Activated CD4-positive, alpha-beta T cell treated with anti-CD3 and anti-CD28 coated beads, Interleukin-2, amount 10 ng/mL, durations not matched to agents 7 days and 5 days (primary cell): ENCODE measurements at places on chromosomes 16 and 17. TPM values are rescaled to one million over a fixed set of nuclear protein-coding genes. Genes with fewer than 3 reads are reported as not detected.
A peak's percentile ranks its signal among the peaks of the same experiment; 100 is the strongest.

Gene SLX4
- 13.8 TPM for total RNA-seq

Gene SLFN11
- 32.1 TPM for total RNA-seq

Gene ABCC12
- not detected for total RNA-seq

Gene CBX2
- total RNA-seq: 4.6 TPM

Gene GJD3
- not detected for total RNA-seq

DNA sequence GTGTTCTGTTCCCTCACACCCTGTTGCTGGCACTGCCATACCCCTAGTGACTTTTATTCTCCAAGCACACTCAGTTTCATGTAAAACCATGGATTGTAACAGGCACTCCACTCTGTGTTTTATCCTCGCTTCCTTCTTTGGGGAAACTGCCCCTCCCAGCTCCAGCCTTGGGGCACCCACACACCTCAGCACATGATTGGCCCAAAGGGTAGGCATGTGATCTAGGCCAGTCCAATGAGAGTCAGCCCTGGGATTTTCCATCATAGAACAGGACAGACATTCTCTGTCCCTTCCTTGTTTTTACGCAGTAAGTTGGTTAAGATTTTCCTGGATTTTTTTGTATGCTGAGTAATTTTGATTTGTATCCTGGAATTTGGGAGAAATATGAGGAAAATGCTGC is 115.4 kb downstream of the C16orf95 start:
- no peak for DNase-seq

- DNase-seq: peak; percentile 94
Measured at GRCh38 chr17:42107597-42108576, 4.6 kb downstream of the DHX58 start.
